Stimulated activated CD4-positive, alpha-beta T cell treated with anti-CD3 and anti-CD28 coated beads, Interleukin-4, amount 100 ng/mL, for 48 hours (primary cell): ENCODE measurements at places on chromosomes 3 and 15.

GRCh38 chr3:156728267-156728985 lies 54.0 kb downstream of the TIPARP start:
- DNase-seq, result no peak

DNA sequence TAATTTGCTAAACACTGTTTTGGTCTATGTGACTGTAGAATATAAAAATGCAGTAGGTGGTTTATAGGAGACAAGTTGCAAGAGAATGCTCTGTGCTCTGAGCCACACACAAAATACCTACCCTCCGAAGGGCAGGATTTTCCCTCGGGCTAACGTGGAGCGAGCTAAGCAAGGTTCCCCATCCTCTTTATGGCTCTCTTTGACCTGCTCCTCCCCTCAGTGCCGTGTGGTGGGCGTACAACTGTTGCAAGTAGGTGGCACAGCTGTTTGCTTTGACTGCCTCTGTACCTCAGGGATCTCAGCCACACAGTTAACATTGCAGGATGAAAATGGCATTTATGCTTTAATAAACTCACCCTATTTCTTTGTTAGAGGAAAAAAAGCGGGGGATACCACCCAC lies 339.1 kb downstream of the SATB1 start:
- DNase-seq, result no peak

DNA sequence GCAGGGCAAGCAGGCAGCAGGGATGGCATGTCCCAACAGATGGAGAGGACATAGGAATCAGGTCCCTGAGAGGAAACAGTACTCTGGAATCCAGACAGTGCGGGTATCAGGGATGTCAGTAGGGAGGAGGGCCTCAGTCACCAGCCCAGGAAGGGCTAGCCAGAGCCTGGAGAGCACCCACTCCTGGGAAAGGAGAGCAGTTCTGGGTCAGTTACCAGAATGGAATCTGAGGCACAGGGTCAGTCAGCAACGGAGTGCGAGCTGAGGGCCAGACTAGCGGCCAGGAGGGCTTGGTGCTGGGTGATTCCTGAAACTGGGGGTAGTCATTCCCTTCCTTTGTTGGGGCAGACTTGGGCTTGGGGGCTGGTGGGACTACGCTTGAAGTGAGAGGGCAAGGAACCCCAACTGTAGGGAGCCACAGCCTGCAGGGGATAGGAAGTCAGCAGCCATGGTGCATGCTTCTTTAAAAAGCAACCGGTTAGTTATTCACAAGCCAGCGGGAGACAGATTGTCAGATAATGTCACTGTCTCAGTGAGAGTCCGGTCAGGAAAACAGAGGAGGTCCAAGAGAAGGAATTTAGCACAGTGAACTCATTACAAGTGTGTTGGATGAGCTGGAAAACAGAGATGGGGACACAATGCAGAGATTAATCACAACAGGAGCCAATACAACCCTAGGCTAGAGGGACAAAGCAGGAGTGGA lies 27.9 kb downstream of the PLA1A start:
- no peak for DNase-seq

- no peak for DNase-seq
Measured at GRCh38 chr3:168197162-168197561, 101.4 kb upstream of the GOLIM4 start.

DNA sequence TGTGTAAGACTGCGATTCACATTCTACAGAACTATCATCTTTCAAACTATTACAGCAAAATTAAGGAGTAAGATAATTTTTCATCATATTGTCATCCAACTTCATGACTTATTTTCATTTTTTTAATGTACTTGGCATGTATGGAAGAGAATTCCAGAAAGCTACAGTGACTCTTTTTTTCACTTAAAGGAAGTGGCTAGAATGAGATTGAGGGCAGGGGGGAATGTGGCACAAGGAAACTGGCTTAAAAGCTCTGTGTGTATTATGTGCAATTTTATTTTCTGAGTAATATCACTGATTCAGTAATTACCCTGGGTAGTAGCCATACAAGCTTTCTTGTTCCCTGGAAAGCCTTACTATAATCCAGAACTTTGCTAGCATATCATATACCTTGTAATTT lies 94.6 kb downstream of the FILIP1L start:
- no peak for DNase-seq

GRCh38 chr3:143247073-143247472 lies 127.5 kb downstream of the CHST2 start:
- no peak for DNase-seq

DNA sequence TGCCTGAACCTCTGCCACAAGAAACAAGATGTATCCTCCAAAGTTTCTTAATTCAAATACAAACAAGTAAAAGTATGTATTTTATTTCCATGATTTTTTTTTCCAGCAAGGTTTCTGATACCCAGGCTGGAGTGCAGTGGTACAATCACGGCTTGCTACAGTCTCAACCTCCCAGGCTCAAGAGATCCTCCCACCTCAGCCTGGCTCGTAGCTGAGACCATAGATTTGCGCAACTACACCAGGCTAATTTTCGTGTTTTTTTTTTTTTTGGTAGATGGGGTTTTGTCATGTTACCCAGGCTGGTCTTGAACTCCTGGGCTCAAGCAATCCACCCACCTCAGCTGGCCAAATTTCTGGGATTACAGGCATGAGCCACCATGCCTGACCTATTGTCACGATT lies 12.2 kb upstream of the VEPH1 start:
- no peak for DNase-seq

DNA sequence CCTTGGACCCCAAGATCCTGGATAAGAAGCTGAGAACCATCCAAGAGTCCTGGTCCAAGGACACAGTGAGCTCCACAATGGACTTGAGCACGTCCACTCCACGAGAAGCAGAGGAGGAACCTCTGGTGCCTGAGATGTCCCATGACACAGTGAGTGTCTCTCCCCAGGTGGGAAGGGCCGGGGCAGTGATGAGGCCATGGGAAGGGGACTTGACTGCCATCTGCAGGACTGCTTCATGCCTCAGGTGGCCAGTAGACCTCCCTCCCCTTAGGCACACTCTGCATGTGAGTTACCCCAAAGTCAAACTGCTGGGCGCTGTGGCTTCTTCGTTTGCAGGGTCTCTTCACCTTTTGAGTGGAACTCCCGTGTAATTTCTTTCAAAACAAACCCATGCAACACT lies 59.7 kb downstream of the CCDC33 start:
- no peak for DNase-seq

GRCh38 chr3:144491333-144491732 lies 519.7 kb downstream of the DIPK2A start:
- DNase-seq, result no peak

GRCh38 chr3:188400494-188401243 lies 246.7 kb downstream of the LPP start:
- DNase-seq, result no peak

- DNase-seq, result no peak
Measured at GRCh38 chr3:37183375-37183831, 9.0 kb upstream of the LRRFIP2 start.

DNA sequence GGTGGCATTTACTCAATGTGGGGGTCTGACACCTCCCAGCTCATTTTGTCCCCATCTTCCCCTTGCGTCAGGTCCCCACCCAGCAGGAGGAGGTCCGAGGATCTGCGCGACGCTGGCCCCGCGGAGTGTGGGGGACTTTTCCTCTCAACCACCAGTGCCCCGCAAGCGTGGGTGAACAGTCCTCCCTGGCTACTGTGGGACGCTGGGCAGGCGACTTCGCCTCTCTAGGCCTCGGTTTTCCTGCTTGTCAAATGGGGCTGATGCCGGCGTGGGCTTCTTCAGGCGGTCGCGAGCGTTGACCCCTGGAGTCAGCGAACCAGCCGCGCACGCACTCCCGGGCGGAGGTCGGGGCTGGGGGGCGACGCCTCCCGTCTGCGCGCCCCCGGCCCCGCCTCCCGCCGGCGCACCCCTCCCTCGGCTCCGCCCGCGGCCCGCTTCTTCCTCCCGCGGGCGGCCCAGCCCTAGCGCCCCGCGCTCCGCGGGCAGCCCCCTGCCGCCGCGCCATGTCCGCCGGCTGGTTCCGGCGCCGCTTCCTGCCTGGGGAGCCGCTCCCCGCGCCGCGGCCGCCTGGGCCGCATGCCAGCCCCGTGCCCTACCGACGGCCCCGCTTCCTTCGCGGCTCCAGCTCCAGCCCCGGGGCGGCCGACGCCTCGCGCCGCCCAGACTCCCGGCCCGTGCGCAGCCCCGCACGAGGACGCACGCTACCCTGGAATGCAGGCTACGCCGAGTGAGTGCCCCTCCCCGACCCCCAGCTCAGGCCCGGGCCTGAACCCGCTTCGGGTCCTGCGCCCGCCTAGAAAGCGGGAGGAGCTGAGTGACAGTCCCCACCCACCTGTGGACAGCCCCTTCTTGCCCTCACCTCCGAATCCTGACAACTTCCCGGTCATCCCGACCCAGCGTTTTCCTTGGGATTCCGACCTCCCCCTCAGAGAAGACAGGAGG lies at the start of gene PPM1M:
Gene PPM1M, plus strand, starts transcription at position 438 of the 942 bp plus-strand sequence. Its CDS starts 66 bp downstream, at position 504.
- DNase-seq, result no peak

DNA sequence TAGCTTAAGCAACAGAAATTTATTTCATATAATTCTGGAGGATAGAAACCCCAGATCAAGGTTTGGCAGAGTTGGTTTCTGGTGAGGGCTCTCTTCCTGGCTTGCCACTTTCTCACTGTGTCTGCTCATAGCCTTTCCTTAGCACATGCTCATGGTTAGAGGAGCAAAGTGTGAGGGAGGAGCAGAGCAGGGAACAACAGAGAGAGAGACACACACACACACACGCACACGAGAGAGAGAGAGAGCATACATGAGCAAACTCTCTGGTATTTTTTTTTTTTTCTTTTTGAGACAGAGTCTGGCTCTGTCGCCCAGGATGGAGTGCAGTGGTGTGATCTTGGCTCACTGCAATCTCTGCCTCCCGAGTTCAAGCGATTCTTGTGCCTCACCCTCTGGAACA lies 36.8 kb upstream of the ZDHHC23 start:
- no peak for DNase-seq

- no peak for DNase-seq
Measured at GRCh38 chr3:139560411-139560810, 20.9 kb upstream of the RBP1 start.

DNA sequence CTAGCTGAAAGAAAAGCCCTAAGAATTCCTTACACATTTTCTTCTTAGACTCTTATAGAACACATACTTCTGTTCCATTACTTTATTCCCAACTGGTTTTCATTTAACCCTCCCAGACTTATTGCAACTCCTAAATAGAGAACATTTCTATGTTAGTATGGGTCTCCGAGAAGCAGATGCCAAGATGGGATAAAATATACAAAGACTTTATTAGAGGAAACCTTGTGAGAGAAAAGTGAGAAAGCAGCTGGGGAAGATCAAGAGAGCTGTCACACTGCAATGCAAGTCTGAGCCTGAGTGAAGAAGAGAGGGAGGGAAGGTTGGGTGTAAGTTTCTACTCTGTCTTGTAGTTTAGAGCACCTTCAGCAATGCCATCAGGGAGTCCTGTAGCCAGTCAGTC lies 979.3 kb downstream of the IGSF11 start:
- DNase-seq, result no peak
